RWPE1 (cell line): ENCODE measurements at places on chromosomes 1 and 21.

- no peak for DNase-seq
Observed at GRCh38 chr1:241829468-241829867, 18.5 kb upstream of the EXO1 start.

GRCh38 chr1:109112056-109112651 is 1.8 kb upstream of the ELAPOR1 start:
- DNase-seq, result no peak

GRCh38 chr1:198287916-198288315 is 131.1 kb downstream of the NEK7 start:
- no peak for DNase-seq

DNA sequence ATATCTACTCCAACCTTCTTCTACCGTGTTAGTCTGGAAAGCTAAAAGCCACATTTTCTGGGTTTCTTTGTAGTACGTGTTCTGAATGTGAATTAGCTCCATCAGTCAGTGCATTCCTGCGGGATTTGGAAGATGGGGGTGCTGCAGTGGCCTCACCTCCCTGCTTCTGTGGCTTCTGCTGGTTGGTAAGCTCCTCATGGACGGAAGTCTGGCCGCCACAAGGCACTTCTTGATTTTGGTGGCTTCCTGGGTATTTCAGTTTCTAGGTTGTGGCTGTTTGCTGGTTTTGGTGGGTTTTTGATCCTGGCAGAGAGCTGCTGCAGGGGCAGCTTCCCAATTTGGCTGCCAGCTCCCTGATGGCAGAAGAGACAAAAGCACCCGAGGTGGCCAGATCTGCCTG is 20.9 kb upstream of the TACSTD2 start:
- no peak for DNase-seq

GRCh38 chr1:174276087-174276486 is 116.8 kb downstream of the RABGAP1L start:
- no peak for DNase-seq

DNA sequence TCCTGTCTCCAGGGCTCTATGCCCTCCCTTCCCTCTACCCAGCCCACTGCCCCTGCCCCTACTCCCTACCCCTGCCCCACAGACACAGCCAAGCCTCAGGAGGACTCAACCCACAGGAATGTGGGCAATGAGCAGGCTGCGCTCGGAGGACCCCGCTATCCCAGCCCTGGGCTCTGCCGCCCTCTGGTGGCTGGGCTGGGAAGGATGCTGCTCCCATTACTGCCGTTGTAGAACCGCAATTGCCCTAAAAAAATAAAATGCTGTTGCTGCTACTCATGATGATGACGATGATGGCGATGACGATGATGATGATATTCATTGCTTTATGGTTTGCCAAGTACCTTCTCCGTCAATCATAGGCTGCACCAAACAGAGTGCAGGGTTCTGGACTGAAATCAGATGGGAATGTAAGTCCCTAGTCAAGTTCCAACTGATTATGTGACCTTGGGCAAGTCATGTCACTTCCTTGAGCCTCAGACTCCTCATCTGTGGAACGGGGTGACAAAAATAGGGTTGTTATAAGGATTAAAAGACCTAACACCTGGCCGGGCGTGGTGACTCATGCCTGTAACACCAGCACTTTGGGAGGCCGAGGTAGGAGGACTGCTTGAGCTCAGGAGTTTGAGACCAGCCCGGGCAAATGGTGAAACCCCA is 24.6 kb downstream of the ARHGEF19 start:
- DNase-seq, result peak; percentile 77

DNA sequence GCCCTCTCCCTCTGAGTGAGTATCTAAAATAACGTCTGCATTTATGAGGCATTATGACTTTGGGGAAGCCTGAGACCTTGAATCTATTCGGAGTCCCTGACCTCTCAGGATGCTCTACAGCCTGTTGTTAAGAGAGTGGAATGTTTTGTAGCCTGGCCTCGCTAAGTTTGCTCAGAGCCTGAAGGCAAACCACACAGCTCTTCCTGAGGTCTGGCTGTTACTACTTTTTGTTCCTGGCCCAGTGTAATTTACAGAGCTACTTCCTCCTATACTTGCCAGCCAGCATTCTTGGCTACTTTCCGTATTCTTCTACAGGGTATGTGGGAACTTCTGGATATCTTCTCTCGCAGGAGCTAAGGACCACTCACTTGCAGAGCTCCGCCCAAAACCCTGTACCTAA is 3.6 kb upstream of the ZMYM4 start:
- no peak for DNase-seq

GRCh38 chr1:41580021-41580420 is 95.5 kb upstream of the EDN2 start:
- DNase-seq, result no peak

DNA sequence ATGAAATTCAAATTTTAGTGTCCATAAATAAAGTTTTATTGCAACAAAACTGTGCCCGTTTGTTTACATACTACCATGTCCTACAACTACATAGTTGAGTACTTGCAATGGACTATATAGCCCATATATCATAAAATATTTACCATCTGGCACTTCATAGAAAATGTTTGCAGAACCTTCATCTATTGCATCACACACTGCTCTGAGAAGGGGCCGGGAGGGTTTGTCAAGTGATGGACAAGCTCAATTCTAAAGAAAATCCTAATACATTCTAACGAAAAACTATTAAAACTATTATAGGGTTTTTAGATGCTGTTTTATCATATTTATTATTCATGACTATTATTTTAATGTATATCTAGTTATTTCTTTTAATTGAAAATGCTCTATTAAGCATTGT is 35.9 kb downstream of the RGSL1 start:
- no peak for DNase-seq

- DNase-seq, result no peak
Observed at GRCh38 chr1:83574791-83575190, 424.1 kb downstream of the TTLL7 start.

DNA sequence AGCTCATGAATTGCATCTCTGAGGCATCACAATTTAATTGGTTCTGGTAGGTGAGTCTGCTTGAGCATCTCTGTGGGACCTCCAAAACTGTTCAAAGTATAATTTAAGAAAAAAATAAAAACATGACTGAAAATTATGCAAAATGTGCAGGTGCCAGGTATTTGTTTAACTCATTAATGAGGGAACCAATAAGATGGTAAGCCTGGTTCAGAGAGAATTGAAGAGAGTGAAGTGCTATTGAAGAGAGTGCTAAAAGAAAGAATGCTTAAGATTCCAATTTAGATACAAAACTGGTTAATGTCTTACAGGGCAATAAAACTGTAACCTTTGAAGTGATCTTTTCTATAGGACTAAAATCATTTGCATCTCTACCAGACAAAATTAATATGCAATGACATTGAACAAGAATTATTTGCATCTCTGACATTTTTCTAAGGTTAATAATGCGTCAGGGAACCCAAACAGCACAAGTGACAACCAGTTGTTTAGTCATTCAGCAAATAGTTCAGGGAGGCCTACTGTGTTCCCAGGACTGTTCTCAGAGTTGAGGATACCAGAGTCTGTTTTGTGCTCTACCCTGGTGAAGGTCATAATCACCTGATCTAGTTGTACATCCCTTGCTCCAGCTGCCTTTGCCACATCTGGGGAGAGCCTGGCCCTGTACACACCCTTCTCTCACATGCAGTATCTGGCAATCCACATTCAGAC is 183.5 kb downstream of the PATJ start:
- no peak for DNase-seq

DNA sequence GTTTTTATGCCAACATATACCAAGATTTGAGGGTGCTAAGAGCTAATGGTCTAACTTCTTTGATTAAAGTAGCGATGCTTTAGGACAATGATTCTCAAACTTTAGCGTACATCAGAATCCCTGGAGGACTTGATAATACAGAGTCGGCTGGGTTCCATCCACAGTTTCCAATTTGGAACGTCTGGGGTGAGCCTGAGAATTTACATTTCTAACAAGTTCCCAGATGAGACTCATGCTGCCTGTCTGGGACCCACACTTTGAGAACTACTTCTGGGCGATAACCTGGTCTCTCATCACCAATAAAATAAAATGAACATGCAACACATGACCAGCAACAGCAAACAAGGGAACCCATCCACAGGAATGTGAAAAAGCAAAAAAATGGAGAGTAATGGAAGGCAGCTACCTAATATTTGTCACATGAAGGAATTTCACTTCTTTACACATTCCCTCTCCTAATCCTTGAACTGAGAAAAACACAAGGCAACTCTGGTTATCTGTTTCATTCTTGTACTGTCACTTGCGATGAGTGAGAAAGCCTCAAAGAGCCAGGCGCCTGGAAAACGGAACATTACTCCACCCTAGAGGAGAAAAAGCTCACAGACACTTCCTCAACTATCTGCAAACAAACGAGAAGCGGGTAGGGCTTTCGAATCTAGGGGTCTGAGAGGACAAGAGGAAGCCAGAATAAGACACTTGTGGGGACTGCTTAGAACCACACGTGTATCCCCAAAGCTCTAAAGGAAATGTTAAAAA is 14.0 kb downstream of the HSF2BP start:
- DNase-seq, result peak; percentile 49

- no peak for DNase-seq
Observed at GRCh38 chr1:200838676-200839445, 33.9 kb upstream of the GPR25 start.

DNA sequence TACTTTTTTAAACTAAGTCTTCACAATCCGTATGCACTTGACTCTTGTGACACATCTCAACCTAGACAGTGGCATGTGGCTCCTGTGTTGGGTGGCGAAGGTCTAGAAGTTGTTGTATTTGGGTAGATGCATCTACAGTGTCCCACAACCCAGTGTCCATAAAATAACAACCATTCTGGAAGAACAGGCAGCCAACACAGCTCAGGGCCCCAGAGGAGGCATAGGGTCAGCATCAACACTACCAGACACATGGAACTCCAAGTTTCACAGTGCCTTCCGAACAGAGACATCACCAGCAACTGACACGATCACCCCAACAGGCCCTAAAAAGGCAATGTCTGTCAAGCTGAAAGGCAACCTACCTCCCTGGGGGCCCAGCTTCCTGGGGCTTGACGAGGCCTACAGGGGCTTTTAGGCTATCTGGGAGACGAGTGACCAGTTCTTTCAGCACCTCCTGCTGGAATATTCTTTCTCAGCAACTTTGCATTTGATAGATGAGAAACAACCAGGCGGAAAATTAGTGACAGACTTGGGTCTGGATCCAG is 5.6 kb downstream of the SH3BP5L start:
- no peak for DNase-seq

DNA sequence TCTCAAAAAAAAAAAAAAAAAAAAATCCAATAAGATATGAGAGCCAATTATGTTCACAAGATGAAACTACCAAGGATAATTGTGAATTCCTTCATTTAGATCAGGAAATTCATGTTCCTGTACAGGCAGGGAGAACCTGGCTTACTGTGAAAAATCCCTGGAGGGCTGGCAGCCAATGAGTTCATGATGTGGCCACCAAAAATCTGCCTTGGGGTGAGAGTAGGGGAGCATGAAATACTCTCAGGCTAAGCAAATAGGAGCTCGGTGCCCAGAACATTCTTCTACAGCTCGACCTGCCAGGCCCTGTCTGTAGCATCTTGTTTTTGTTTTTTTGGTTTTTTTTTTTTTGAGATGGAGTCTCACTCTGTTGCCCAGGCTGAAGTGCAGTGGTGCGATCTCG is 50.1 kb downstream of the PIK3CD start:
- no peak for DNase-seq

- no peak for DNase-seq
Observed at GRCh38 chr1:65277605-65278347, 31.6 kb upstream of the DNAJC6 start.

- DNase-seq, result no peak
Observed at GRCh38 chr1:227086636-227087035, 146.5 kb downstream of the COQ8A start.

DNA sequence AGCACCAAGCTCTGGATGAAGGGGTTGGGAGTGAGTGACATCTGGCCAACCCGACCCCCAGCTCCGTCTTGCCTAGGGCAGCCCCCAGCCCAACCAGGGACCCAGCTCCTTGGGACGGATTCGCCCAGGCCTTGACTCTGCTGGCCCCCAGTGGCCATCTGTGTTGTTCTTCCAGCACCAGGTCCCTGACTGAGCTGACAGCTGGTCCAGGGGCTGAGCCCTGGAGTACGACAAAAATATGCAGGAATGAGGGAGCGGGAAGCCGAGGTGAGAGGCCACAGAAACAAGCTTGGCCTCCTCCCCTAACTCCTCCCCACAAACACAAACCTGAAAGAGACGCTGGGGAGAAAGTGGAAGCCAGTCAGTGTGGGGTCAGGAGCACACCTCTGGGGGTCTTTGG is 55.0 kb upstream of the PAX7 start:
- DNase-seq, result peak; percentile 76

GRCh38 chr1:248838357-248839167 is 538 bp downstream of the ZNF672 start:
- peak; percentile 90 for DNase-seq

GRCh38 chr1:167737169-167737568 is 15.4 kb downstream of the MPZL1 start:
- no peak for DNase-seq

DNA sequence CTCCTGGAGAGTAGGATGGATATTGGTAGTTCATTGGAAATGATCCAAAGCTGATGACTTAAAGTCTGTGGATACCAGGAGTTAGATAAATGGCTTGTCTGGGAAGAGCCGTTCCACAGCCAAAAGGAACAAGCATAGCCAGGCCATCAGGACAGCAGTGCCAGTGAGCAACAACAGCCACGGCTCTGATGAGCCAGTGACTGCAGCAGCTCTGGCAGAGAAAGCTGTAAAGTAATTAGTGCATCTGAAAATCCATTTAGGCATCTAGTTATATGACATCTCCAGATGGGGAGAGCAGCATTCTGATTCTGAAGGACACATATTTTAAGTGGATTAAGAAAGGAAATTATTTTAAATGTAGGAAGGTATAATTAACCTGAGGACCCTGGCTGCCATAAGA is 256.2 kb upstream of the PLXNA2 start:
- no peak for DNase-seq

DNA sequence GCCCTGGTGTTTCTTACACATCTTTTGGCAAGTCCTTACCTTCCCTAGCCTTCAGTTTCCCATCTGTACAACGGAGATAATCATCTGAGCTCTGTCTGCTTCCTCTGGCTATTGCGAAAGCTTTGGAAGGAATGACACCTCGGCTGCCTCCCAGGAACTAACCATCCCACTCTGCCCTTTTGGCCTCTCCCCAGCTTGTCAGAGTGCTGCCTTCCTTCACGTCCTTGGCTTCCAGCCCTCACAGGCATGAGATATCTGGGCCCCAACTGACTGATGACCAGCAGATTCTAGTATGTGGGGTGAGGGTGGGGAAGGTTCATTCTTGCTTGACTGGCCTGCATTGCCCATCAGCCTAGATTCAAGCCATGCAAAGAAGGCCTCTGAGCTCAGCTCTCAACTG is 253.1 kb upstream of the FGGY start:
- peak; percentile 48 for DNase-seq

GRCh38 chr1:10867138-10867721 is 70.8 kb upstream of the CASZ1 start:
- DNase-seq, result peak; percentile 59

- no peak for DNase-seq
Observed at GRCh38 chr1:240074908-240075307, 16.8 kb upstream of the FMN2 start.
